Thymus (tissue), 14 donors: ENCODE measurements at places on chromosomes 16 and 17.

DNA sequence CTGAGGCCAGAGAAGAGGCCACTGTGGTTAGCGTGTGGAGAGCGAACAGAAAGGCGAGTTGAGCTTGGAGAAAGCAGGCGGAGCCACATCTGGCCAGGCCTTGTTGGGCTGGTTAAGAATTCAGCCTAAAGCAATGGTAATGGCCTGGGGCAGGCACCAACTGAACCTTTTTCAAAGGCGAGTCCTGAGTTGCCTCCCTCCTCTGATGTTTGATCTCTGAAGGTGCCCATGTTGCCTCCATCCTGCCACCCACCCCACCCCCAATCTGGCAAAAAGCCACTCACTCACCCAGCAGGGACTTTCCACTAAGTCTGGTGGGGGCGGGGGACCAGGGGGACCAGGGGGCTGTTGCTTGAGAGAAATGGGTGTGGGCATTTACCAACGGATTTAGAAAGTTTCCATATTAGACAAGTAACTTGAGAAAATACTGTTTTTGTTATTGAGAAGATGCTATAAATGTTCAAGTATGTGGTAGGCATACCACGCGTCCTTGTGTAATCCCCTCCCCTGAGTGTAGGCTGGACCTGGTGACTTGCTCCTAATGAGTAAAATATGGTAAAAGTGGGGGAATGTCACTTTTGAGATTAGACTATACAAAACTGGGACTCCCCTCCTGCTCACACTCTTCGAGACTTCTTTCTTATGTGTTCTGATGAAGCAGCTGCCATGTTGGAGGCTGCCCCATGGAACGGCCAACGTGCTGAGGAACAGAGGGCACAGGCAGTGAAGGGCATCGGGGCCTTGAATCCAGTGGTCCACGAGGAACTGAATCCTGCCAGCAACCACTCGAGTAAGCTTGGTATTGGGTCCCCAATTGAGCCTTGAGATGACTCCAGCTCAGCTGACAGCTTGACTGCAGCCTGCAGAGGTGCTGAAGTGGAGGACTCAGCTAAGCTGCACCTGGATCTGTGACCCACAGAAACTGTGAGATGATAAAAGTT, 29.9 kb upstream of the TNS4 start:
- no peak for DNase-seq
- H3K4me3 ChIP-seq, result no peak overlapping the region
- no peaks in the 10 kb centered on the region for H3K27me3 ChIP-seq
- H3K27ac ChIP-seq, result peak overlapping the region; percentile 79
- peaks cover 55% of the 10 kb centered on the region for H3K4me1 ChIP-seq

GRCh38 chr16:89116341-89117226, 22.9 kb downstream of the ACSF3 start:
- H3K27ac ChIP-seq, result peak overlapping the region; percentile 95
- peaks cover 83% of the 10 kb centered on the region for H3K4me1 ChIP-seq
- peaks cover 86% of the 10 kb centered on the region for H3K36me3 ChIP-seq
- no peak for DNase-seq

- peaks cover 53% of the 10 kb centered on the region for H3K27me3 ChIP-seq
- DNase-seq, result peak; percentile 86
- H3K4me3 ChIP-seq, result no peak overlapping the region
- H3K36me3 ChIP-seq, result no peaks in the 10 kb centered on the region
- H3K4me1 ChIP-seq, result peaks cover 8% of the 10 kb centered on the region
- no peak overlapping the region for H3K27ac ChIP-seq
These were observed 5.5 kb downstream of the GAS2L2 start for GRCh38 chr17:35747540-35748017.

DNA sequence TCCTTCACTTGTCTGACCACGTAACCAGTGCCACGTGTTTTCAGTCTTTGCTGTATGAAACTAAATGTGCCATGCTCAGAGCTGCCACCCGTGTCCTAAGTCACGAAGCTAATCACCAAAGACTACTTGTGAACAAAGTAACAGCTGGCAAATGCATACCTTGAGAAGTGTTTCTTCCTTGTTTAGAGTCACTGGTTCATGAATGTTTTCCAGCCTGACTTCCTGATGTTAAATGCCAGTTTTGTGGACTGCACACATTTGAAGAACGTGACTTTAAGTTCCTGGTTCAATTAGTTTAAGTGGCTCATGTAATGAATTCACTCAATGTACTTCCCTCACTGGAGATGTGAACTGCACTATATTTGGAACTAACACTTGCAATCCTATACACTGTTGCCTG, 19.9 kb upstream of the KPNB1 start:
- DNase-seq, result no peak
- no peak overlapping the region for H3K27ac ChIP-seq
- H3K4me1 ChIP-seq, result no peaks in the 10 kb centered on the region
- H3K36me3 ChIP-seq, result no peaks in the 10 kb centered on the region
- H3K4me3 ChIP-seq, result no peak overlapping the region
- H3K27me3 ChIP-seq, result no peaks in the 10 kb centered on the region

DNA sequence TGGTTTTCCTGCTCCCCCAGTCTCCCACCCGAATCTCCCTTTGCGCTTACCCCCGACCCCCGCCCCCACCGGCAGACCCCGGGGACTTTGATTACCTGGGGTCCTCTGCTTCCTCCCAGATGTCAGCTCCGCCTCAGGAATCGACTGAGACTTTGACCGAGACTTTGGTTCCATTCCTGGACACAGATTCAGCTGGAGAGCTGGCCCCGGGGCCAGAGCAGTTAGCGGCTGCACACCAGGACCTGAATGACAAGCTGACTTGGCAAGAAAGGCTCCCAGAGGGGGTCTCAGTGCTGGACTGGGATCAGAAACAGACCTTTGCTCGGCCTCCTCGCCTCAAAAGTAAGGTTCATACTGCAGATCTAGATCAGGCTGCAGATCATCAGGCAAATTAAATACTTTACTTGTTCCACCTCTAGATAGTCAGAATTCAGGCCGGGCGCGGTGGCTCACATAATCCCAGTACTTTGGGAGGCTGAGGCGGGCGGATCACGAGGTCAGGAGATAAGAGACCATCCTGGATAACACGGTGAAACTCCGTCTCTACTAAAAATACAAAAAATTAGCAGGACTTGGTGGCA, 60.3 kb upstream of the FBXO47 start:
- no peaks in the 10 kb centered on the region for H3K36me3 ChIP-seq
- DNase-seq, result no peak
- no peak overlapping the region for H3K27ac ChIP-seq
- H3K27me3 ChIP-seq, result peaks cover 12% of the 10 kb centered on the region

GRCh38 chr17:8659758-8660410, 29.4 kb upstream of the MYH10 start:
- H3K4me1 ChIP-seq, result no peaks in the 10 kb centered on the region
- DNase-seq, result no peak
- H3K4me3 ChIP-seq, result no peak overlapping the region
- H3K27me3 ChIP-seq, result no peaks in the 10 kb centered on the region
- H3K27ac ChIP-seq, result no peak overlapping the region
- no peaks in the 10 kb centered on the region for H3K36me3 ChIP-seq

- H3K4me1 ChIP-seq, result peaks cover 62% of the 10 kb centered on the region
- no peak for DNase-seq
- H3K36me3 ChIP-seq, result peaks cover 6% of the 10 kb centered on the region
These were observed 887 bp downstream of the ZBTB4 start for GRCh38 chr17:7478276-7479212.
